ENCODE measurements at places on chromosomes 11 and 22.
A peak's percentile ranks its signal among the peaks of the same experiment; 100 is the strongest.

GRCh38 chr11:117498791-117499190 lies 171.1 kb downstream of the CEP164 start:
- DNase-seq, result no peak

- DNase-seq, result no peak
Measured at GRCh38 chr11:36605221-36606216, 7.5 kb upstream of the RAG2 start.

- DNase-seq, result no peak
Measured at GRCh38 chr22:25961699-25962098, 207.6 kb upstream of the SEZ6L start.

GRCh38 chr22:32579529-32580220 lies 105.1 kb downstream of the FBXO7 start:
- no peak for DNase-seq

GRCh38 chr11:17473071-17473744 lies 3.4 kb downstream of the ABCC8 start:
- no peak for DNase-seq

DNA sequence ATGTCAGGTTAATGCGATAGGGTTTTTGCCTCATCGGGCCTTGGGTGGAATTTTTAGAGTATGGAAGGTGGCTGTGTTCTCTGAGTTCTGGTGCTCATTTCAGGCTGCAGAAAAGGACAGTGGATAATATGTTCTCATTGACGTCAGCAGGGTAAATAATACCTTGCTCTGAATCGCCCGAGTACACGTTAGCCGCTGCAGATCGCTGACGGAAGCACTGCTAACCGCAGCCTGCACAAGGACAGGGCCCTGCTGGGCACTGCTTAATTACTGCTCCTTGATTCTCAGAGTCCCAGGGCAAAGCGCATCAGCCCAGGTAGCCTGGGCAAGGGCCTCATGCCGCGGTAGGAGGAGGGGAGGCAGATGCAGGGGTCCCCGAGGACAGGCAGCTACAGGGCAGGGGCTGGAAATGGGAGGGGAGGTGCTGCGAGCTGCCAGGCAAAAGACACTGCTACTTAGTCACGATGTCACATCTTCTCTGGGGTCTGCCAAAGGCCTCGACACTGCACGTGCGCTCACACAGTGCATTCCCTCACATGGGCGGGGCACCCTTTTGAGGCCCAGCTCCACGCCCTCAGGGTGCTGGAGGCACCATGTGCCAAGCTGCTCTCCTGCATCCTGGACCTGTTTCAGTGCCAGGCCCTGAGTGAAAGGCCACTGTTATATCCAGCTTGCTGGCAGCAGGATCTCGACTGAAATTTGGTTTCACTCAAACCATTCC lies 35.2 kb downstream of the PPP2R1B start:
- no peak for DNase-seq

DNA sequence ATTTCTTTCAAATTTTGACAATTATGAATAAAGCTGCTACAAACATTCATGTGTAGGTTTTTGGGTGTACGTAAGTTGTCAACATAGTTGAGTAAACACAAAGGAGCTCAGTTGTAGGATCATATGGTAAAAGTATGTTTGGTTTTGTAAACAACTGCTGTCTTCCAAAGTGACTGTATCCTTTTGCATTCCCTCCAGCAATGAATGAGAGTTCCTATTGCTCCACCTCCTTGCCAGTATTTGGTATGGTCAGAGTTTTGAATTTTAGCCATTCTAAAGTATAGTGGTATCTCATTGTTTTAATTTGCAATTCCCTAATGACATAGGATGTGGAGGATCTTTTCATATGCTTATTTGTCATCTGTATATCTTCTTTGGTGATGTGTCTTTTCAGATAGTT lies 28.0 kb upstream of the PHOX2A start:
- DNase-seq, result no peak

- DNase-seq, result peak; percentile 91
Measured at GRCh38 chr11:118608360-118609227, 1.2 kb downstream of the PHLDB1 start.

DNA sequence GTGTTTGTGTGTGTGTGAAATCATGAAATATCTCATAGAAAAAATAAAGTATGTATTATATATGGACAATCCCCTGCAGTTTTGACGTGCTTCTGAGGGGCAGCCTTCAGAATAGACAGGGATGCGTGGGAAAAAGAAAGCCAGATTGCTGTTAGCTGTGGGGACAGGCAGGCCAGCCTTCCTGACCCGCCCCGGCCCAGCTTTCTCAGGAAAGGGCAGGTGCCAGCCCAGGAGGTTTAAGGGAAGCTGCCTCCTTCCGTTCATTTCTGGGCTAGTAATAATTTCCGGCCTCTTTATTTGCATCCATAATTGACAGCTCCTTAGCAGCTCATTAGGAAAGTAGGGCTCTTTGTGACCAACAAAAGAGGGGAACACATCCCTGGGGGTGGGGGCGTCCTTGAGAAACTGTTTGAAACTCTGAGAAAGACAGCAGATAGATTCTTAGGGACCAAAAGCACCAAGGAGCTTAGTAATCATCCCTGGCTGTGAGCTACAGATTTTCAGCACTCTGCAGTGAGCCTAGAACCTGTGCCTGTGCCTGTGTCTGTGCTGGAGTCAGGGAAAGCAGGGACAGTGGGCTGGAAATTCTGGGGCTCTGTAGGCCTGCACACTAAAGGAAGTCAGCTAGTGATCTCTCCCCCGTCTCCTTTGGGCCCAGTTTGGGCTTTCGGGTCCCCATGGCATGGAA lies 632.9 kb upstream of the CADM1 start:
- DNase-seq, result no peak

DNA sequence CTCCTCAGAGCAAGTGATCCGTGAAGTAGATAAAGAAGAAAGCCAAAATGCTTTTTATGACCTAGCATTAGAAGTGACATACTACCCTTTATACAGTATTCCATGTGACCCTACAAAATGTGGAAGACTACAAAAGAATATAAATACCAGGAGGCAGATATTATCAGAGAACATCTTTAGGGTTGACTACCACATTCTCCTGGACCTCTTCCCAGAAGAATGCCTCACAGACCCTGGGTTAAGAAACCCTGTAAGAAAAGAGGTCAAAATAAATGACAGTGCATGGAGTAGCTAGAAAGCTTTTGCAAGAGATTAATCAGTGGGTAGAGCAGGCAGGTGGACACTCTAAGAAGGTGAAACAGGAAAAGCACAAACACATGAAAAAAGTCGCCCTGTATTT lies 69.2 kb downstream of the FANCF start:
- DNase-seq, result no peak

DNA sequence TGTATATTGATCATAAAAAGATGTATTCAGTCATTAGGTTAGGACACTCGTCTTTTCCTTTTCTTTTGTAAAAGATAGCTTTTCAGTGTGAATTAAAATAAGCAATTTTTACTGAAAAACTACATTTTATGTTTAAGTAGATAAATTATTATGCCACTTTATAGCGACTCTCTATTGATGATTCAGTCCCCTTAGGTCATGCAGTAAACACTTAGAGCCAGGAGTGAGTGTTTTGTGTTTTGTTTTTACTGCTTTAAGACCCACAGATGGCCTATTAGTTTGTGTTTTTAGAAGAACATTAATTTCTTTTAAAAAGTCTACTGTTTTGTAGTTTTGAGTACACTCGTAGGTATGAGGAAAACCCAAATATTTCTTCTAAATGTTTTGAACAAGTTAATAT lies 86.6 kb downstream of the YAP1 start:
- no peak for DNase-seq

GRCh38 chr11:117591316-117592039 lies 205.5 kb downstream of the DSCAML1 start:
- no peak for DNase-seq

DNA sequence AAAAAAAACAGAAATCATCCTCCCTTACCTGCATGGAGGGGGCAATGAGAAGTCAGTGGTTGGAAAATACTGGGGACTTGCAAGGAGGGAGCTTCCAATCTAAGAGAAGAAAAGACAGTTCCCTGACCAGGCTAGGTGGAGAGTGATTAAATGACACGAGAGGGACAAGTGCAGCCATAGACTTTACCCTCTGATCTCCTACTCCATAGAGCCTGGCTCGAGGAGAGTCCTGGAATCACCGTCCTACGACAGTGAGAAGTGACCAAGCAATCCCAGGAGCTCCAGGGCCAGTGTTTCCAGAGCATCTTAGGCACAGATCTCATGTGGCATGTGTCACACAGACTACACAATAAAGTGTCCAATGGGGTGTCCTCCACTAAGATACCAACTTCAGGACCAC lies 25.7 kb downstream of the MYH9 start:
- DNase-seq, result no peak

- no peak for DNase-seq
Measured at GRCh38 chr22:46351131-46351735, 15.7 kb downstream of the TRMU start.

DNA sequence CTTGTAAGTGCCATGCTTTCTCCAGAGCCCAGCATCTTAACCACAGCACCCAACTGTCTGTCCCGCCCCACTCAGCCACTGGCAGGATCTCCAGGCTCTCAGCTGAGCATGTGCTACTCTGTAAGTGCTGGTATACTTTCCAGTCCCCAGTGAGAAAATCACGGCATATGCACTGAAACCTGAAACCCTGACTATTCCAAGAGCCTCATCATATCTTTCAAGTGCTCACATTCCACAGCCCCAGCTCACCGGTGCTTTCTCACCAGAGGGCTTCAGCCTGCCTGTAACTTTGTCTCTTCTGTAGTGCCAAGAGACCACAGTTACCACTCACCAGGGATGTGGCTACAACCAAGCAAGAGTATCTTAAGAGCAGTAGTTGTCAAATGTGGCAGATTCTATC lies 24.4 kb upstream of the PAMR1 start:
- no peak for DNase-seq

DNA sequence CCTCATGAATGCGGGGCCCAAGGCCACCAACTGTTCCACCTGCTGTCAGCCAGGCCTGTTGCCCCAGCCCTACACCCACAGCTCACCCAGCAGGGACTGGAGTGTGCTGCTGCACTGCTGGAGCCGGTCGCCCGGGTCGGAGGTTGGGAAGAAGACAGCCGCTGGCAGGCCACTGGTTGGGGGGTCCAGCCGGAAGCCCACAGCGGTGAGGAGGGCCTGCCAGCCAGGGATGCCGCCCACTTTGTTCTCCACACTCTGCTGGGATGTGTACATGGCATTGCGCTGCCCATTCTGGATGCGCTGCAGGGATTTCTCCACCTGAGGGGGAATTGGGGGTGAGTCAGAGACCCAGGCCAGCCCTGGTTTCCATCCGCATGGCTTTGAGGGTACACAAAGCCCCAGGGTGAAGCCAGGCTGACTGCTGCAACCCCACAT lies 74.2 kb upstream of the PITPNB start:
- DNase-seq, result no peak

DNA sequence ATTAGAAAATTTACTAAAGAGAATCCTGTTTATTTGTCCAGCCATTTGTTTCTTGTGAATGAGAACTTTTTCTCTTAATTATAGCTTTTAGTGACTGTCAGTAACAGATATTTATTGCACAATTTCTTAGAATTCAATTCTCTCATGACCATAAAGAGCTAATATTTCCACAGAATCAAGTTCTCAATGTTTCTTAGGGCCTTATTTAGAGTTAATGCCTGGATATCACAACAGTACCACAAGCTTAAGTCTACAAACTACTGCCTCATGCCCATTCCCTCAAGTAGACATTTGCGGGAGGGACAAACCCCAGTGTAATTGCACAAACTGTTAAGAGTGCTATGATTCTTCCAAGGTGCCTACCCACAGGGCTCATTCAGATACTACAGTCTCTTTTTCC lies 199.7 kb upstream of the POU2AF2 start:
- DNase-seq, result no peak

GRCh38 chr11:3099178-3099577 lies 42.0 kb upstream of the CARS1 start:
- no peak for DNase-seq

GRCh38 chr22:20154602-20155187 lies 3.8 kb upstream of the CCDC188 start:
- no peak for DNase-seq

DNA sequence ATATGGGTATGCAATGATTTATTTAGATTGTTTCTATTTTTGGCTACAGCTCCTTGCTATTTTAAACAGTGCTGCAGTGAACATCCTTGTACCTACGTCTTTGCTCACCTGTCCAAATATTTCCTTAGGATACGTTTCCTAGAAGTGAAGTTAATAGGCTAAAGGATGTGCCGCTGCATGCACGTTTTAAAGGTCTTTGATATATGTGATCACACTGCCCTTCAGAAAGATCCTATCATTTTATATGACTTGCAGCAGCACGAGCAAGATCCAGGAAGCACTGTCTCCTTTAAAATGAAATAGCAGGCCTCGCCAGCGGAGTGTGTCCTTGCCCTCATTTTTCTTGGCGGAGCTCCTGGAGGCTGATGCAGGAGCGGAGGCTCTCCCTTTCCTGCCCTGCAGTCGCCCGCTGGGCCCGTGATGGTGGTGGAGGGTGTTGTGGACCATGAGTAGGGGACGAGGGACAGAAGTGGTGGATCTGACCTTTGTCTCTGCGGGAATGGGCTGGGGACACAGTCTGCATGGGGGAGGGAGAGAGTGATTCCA lies 19.4 kb downstream of the RPS6KA4 start:
- no peak for DNase-seq

GRCh38 chr11:17596711-17597110 lies 49.7 kb downstream of the OTOG start:
- DNase-seq, result no peak
